D721Med (cell line): ENCODE measurements at places on chromosomes 5 and 9.
A peak's percentile ranks its signal among the peaks of the same experiment; 100 is the strongest.

GRCh38 chr9:136847088-136847825 is 2.0 kb upstream of the PHPT1 start:
- DNase-seq = peak; percentile 69

GRCh38 chr9:129777769-129778130 is 24.9 kb upstream of the PTGES start:
- DNase-seq = no peak

DNA sequence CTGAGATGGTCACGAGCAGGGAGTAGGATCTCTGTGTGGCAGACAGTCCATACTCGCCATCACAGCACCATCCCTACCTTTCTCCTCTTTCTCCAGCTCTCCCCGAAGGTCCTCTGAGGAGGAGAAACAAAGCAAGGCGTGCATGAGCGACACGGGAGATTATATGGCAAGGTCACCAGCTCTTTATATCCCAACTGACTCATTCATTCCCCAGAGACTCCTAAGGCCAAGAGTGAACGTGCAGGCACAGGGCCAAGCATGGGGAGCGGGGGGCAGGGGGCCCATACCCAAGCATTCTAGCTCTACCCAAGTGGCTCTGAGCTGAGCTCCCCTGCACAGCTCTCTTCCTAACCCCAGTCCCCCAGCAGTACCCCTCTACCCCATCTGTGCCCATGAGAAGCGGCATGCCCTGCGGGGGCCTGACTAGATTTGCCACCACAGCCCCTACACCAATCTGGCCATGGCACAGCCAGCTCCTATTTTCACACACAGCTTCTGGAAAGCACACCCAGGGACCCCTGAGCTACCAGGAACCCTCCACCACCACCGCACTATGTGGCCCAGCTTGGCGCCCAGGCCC is 6.8 kb downstream of the TRIM7 start:
- DNase-seq = no peak

GRCh38 chr5:173515526-173515925 is 100.9 kb downstream of the BOD1 start:
- DNase-seq = no peak

- no peak for DNase-seq
Measured at GRCh38 chr9:87717456-87717855, 8.5 kb upstream of the CTSL start.

DNA sequence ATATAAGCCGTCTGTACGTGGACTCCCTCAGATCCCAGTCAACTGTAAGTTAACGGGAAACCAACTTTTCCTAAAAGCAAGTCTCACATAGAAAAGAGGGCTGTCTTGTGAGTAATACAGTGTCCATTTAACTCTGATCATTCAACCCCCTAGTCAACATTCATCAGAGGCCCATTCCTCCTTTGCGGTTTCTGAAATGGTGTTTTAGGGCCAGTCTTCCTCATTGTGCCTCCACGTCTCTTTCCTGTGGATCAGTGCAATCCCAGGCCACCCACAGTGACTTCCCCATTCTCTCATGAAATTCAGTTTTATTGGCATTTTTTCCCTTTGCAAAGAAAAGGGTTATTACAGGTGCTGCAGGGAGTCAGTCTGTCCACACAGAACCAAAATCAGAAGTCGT is 261.8 kb downstream of the NR3C1 start:
- DNase-seq = no peak

DNA sequence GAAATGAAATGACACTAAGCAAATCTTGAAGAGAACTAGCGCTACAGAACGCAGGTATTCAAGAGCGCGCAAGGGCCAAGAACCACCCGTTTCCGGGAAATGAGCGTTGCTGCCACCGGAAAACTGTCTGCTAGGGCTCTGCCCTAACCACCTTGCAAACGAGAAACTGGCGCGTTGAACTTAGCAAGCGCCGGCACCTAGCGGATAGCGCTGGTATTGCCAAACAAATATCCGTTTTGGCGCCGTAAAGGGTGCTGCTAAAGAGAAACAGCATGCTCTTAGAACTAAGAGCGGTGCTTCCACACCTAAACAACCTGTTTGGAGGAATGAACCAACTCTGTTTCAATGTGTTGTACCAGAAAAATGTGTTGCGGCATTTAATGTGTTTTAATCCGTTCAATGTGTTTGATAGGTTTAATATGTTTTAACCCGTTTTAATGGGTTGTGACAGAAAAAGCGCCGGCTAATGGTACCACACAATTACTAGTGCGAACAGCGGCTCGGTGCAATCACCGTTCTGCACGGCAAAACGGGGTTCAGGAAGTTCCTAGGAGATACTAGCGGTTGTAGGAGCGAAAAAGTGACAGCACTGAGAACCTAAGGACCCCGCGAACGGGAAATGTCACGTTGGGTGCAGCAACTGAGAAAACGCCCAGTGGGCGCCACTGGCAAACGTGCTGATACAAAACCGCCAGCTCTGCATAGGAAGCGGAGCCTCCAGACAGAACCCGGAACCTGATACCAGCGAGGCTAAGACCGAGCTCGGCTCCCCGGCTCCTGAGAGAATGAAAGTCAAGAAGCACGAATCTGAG is at the start of gene ANXA2R:
Gene ANXA2R (minus strand): TSS at position 33 of the 812 bp plus-strand sequence. CDS start 273 bp downstream, outside the sequence.
- no peak for DNase-seq

DNA sequence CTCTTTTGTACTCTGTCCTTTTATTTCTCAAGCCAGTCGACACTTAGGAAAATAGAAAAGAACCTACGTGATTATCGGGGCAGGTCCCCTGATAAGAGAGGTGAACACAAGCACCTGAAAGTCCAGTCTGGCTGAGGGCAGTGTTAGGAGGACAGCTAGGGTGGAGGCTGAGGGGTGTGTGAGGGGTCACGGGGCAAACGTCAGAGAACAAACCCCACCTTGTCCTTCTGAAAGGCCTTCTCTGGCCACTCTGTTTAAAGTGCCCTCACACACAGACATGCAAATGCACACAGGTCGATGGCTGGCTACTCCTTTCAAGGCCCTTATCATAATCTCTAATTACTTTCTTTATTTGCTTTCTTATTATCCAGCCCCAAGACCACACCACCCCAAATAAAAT is 108.8 kb downstream of the ESM1 start:
- no peak for DNase-seq
